Activated CD4-positive, alpha-beta T cell treated with anti-CD3 and anti-CD28 coated beads, Interleukin-2, amount 50 U/mL, for 4 hours (primary cell): ENCODE measurements at places on chromosomes 6 and 20.

GRCh38 chr6:87237804-87238203, 82.4 kb downstream of the ZNF292 start:
- no peak for DNase-seq

GRCh38 chr6:126616866-126617265, 277.0 kb downstream of the CENPW start:
- no peak for DNase-seq

- DNase-seq, result no peak
Measured at GRCh38 chr20:49034070-49034732, 11.9 kb upstream of the CSE1L start.

DNA sequence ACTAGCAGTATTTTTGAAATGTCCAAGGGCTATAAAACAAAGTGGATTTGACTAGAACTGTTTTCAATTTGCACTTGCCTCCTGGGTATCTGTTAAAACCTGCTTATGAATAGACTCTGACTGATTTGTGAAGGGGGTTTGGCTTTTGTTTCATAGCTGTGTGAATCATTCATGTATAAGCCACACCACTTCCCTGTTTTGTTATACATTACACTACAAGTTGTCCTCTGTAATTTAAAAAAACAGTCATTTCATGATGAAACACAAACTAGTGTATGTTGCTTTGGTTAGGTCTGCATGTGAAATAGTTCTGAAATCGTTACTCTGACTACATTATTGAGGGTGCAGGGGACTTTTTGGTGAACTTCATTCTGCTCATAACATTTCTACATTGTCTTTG, 121.7 kb downstream of the NKAIN2 start:
- DNase-seq, result no peak

- no peak for DNase-seq
Measured at GRCh38 chr6:62615366-62616015, 329.5 kb upstream of the KHDRBS2 start.

DNA sequence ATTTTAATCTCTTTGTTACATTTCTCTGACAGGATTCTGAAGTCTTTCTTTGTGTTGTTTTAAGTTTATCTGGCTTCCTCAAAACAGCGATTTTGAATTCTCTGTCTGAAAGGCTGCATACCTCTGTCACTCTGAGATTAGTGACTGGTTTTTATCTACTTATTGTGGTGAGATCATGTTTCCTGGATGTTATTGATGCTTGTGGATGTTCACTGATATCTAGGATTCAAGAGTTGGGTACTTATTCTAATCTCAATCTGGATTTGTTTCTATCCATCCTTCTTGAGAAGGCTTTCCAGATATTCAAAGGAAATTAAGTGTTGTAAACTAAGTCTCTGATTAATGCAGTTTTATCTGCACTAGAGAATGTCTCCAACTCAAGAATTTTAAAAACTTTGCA, 1076.1 kb upstream of the ADGRB3 start:
- no peak for DNase-seq

GRCh38 chr6:147752689-147753403, 244.4 kb downstream of the SAMD5 start:
- DNase-seq, result no peak

- DNase-seq, result no peak
Measured at GRCh38 chr6:98777762-98778161, 56.6 kb upstream of the POU3F2 start.

DNA sequence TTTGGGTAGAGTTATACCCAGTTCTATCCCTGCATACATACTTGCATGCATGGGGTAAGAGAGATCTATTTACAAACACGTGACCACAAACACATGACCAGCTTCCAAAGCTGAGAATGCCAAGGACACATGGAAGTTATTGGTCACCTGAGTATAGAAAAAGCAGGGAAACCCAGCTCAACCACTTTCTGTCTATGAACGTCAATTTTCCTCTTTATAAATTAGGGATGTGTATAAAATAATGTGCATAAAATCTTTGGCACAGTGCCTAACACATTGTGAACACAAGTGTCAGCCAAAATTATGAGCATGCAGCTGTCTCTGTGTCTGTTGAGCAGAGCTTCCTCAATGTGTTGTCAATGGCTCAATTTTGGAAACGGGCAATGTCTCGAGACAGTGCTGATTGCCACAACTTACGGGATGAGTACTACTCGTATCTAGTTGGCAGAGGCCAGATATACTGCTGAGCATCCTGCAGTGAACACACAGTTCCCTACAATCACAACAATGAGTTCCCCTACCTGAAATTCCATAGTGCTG, 44.9 kb downstream of the TPD52L1 start:
- no peak for DNase-seq

DNA sequence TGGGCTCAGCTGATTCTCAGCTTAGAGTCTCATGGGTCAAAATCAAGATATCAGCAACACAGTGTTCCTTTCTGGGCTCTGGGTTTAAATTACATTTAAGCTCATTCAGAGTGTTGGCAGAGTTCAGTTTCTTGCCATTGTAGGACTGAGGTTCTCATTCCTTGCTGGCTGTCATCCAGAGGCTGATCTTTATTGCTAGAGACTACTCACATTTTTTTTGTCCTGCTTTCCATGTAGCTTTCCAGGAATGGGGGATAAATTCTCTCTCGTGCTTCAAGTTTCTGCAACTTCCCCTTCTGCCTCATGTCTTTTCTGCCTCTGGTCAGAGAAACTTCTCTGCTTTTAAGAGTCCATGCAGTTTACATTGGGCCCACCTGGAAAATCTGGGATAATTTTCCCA, 86.9 kb downstream of the RFX6 start:
- no peak for DNase-seq

DNA sequence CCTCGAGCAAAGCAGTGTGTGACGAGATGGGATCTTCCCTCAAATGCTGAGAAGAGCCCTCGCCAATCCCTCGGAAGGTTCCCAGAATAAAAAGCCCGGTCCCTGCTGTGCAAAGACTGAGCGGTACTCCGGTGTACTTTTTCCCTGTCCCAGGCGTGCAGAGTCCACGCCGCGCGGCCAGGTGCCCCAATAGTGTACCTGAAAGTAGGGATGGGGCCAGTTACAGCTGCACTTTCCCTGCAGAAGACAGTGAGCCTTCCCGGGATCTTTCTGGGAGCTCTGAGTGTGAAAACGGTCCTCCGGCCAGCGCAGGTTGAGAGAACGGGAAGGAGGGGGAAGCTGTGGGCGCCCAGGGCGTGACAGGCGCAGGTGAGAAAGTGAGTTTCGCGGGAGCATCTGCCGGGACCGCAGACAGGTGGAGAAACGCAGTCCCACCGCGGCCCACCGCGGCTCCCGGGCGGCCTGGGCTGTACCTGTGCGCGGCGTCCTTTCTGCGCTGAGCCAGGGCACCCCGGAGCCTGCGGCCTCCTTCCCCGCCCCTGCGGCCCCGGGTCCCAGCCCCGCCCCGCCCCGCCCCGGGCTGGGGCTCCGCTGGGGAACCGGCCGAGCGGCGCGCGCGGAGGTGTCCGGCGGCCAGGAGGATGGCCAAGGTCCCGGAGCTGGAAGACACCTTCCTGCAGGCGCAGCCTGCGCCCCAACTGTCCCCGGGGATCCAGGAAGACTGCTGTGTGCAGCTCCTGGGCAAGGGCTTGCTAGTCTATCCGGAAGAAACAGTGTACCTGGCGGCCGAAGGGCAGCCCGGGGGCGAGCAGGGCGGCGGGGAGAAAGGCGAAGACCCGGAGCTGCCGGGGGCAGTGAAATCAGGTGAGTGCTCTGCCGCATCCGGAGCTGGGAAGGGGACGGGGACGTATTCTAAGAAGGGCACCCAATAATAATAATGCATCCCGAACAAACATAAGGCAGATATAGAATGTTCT, at the start of gene RFX6:
RFX6 (plus strand) TSS at position 608 of the 977 bp plus-strand sequence; CDS start at position 642, 34 bp downstream.
- no peak for DNase-seq

GRCh38 chr6:121436274-121436857, 920 bp downstream of the GJA1 start:
- DNase-seq, result no peak

DNA sequence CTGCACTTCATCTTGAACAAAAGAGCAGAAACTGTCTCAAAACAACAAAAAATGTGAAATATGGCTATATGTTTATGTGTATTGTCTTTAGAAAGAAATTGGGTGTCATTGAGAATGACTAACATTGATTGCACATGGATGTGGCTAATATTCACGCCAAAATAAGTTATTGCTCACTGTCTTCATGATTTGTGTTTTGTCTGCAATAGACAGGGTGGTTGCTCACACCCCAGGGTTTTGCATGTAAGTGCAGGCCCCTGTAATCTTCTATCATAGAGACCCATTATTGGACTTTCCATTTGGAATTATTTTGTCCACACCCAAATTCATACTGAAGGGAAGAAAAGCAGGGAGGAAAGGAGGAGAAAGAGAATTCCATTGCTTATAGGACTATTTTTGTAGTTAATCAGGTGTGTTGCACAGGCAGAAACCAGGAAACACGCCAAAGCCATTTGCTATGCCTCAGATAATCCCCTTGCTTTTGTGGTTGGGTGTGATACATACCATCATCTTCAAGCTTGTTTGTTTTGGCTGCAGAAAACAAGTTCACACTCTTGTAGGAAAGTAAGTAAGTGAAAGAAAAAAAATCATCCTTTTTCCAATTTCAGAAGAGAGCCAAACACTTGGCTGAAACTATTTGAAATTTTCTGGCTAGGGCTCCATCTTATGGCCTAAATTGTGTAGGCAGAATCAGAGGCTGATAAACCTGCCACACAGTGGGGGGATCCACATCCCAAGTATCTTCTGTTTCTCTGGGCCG, 214.1 kb downstream of the COL12A1 start:
- DNase-seq, result no peak

DNA sequence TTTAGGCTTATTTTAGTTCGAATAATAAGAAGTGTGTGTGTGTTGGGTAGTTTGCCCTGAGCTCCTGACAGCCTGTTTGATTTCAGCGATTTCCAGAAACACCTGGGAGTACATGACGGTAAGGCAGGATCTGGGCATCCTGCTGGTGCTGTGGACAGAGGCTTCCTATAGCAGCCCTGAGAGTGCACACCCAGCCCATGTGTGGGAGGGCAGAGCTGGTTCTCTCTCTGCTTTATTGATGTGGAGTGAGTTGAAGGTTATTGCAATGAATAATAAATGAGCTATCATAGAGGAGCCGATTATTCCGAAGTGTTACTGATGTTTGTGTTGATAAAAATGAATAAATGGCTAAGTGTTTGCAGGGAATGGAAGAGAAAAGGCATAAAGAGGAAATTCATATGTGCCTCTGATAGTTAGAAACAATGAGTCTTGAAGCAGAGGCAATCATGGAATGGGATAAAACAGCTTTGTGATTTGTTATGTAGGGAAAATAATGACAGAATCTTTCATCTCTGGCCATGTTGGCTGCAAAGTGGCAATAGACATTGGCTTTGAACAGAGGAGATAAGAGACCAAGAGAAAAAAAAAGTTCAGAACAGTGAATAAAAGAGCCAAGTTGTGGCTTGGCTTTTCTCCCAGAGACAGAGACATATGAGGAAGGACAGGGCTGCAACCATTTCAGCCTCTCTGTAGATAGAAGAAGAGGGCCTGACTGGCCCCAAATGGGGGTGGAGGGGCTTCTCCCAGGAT, 166.2 kb upstream of the CHD6 start:
- no peak for DNase-seq

DNA sequence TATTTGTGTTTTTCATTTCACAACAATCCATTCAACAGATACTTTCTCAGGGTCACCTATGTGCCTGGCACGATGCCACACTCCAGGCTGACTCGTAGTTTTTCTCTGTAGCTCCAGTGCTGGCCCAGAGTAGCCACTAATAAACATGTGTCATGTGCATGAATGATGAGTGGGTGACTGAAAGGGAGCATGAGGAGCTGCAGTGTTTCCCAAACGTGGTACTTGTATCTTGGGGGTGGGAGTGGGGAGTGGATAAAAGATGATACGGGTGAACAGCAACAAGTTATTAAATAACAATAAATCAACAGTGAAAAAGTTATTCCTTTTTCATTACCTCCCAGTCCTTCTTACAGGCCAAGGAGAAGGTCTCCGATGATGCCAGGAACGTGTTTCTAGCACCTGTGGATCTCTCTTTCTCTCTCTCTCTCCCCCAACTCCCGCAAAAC, 17.1 kb downstream of the SRXN1 start:
- DNase-seq, result no peak

- DNase-seq, result no peak
Measured at GRCh38 chr6:154446984-154447383, 63.5 kb downstream of the CNKSR3 start.

- no peak for DNase-seq
Measured at GRCh38 chr6:31438677-31439076, 35.3 kb downstream of the MICA start.
